ENCODE measurements at places on chromosomes 3 and 15.

DNA sequence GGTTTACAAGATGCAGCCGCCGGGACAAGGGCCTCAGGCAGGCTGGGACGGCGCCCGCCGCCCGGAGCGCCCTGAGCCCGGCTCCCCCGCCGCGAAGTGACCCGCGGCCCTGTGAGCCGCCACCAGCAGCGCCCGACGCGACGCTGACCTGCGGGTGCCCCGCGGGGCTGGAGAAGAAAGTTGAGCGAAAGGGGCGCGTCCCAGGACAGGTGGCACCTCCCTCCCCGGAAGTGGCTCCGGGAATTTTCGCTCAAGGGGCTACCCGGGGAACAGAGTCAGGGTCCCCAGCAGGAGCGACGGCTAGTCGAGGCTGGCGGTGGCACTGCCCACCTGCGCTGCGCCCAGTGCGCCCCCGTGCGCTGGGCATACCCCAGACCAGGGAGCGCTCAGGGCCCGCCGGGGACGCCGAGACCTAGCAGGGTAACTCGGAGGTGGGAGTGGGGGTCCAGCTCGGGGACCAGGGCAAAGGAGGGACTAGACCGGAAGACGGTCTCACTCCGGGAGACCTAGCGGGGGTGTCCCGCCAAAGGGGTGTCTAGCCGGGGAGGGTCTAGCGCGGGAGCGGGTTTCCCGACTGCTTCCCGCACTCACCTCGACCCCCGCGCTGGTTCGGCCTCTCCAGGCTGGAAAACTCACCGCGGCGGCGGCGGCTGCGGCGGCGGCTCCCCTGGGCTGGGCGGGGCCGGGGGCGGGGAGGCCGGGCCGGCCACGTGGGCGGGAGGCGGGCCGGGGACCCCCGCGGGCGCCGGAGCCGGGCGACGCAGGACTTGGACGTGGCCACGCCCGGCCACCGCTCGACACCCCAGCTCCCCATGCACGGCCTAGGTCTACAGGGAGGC lies 18.4 kb downstream of the SPATA12 start:
- no peak for DNase-seq

GRCh38 chr3:84977021-84977420 lies 18.2 kb downstream of the CADM2 start:
- no peak for DNase-seq

- DNase-seq: no peak
These were observed 232.5 kb upstream of the TBL1XR1 start for GRCh38 chr3:177429771-177430170.

DNA sequence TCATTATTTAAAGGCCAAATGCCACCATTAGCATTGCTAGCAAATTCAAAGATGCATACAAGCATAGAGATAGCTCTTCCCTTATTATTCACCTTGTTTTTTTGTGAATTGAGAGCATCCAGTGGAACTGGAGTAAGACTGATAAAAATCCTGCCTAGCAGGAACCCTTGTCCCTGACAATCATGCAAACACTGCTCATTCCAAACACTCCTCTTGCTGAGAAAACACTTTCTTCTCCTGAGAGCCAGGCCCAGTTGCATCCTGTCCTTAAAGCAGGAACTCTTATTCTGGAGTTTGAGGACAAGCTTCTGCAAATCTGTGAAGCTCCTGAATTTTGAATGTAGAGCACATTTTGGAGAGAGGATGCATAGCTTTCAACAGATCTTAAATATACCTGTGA lies 49.3 kb upstream of the KCNMB2 start:
- DNase-seq: no peak

- no peak for DNase-seq
These were observed 398.1 kb downstream of the OCA2 start for GRCh38 chr15:27701014-27701413.

Measured in stimulated activated CD4-positive, alpha-beta T cell treated with anti-CD3 and anti-CD28 coated beads, Interleukin-1b, Interleukin-23, amount 100 ng/mL, for 24 hours (primary cell).